ENCODE measurements at places on chromosomes 11 and 22. TPM values are rescaled to one million over a fixed set of nuclear protein-coding genes. Genes with fewer than 3 reads are reported as not detected.

- DNase-seq, result no peak
These were observed 861.3 kb downstream of the TBC1D22A start for GRCh38 chr22:47623763-47624148.

DNA sequence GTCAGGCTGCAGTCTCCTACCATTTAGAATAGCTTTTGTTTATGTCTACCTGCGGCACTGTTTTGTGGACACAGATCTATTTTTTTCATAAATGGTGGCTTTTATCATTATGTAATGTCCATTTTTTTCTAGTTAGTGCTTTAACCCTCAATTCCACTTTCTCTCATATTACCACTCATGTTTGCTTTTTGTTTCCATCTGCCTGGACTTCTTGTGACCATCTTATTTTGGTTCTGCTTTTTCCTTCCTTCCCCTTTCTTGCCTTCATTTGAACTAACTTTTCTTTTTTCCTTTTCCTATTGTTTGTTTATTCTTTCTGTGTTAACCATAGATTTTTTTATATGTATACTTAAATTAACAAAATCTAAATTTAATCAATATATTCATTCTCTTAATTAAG, 98.5 kb upstream of the SLC22A12 start:
- DNase-seq, result no peak

TMEM86A gene
- 0.11 TPM for total RNA-seq

EIF4ENIF1 gene
- 103 TPM for total RNA-seq
